ENCODE measurements at places on chromosomes 2 and 18.

DNA sequence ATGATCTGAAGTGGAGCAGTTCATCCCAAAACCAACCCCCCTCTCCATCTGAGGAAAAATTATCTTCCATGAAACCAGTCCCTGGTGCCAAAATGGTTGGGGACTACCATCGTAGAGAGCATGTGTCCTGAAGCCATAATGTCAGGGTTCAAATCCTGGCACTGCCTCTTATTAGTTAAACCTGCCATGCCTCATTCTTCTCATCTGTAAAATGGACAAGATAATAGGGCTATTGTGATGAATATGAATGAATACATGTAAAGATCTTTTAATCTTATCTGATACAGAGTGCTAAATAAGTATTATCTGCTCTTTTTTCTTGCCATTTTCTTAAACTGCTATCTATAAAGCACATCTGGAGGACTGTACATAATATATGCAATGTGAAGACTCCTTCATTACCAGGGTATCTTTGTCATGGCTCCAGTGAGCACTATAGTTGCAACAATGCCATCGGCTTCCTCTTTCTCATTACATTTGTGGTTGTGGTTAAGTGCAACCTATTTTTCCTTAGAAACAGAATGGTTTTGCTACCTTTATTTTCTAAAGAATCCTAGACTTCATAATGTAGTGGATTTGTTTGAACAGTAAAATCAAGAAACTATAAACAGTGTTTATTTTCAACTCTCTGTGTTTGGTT, 27.0 kb downstream of the MFSD6 start:
- DNase-seq: no peak

GRCh38 chr2:60109744-60110143, 443.7 kb downstream of the BCL11A start:
- no peak for DNase-seq

DNA sequence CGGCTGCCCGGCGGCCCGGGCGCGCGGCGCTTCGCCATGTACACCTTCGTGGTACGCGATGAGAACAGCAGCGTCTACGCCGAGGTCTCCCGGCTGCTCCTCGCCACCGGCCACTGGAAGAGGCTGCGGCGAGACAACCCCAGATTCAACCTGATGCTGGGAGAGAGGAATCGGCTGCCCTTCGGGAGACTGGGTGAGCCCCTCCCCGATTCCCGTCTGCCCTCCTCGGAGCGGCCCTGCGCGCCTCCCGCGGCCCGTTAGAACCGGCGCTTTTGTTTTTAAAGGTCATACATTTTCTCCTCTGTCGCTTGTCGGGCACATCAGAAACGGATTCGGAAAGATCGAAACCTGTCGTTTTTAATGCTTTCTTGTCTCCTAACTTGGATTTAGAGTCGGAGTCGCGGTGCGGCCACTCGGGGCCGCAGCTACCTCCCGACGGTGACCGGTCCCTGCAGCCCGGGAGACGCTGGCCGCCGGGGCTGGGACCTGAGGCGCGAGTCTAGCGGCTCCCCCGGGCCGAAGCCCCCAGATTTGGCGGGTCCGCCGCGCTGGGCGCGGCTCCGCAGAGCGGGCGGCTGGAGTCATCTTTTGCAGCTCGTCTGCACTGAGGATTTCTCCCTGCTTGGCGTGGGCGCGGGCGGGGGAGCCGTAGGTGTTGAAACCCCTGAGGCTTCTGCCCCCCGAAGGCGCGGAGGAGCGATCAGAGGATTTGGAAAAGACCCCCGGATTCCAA, 519 bp downstream of the TTL start:
- no peak for DNase-seq

- DNase-seq: no peak
These were observed 897 bp downstream of the GPR45 start for GRCh38 chr2:105242286-105242993.

GRCh38 chr2:128421286-128421685, 102.6 kb upstream of the HS6ST1 start:
- no peak for DNase-seq

DNA sequence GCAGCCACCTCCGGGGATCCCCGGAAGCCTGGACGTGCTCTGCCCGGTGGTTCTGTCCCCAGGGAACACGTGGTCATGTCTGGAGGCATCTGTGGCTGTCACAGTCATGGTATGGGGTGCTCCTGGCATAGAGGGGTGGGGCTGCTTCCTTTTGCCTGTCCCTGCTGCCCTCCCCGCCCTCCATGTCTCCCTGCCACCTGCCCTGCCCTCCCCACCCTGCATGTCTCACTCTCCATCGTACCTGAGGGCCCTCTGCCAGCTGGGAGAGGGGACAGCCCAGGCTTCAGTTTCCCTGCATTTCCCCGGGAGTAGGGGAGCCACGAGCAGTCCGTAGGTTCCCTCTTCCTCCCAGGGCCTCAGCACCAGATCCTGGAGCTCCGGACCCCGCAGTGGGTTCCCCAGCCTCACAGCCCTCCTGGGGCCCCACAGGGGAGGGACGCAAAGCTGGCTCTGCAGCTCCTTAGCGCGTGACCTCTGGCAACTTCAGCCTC, 90.0 kb upstream of the CTDP1 start:
- DNase-seq: no peak

GRCh38 chr2:102251042-102251848, 60.1 kb upstream of the IL1RL1 start:
- no peak for DNase-seq

GRCh38 chr2:128345436-128346165, 26.9 kb upstream of the HS6ST1 start:
- DNase-seq: no peak
